Upper lobe of left lung (tissue), 6 donors: ENCODE measurements at places on chromosomes 5 and 9. TPM values are rescaled to one million over a fixed set of nuclear protein-coding genes. Genes with fewer than 3 reads are reported as not detected.

The PCDHGA5 gene
- total RNA-seq = 2.3 TPM

The GARNL3 gene
- total RNA-seq = 10.8 TPM

The FANCG gene
- total RNA-seq = 17.2 TPM

The SAPCD2 gene
- 6.8 TPM for total RNA-seq

The INSL4 gene
- total RNA-seq = not detected

The SPINK6 gene
- total RNA-seq = not detected

DNA sequence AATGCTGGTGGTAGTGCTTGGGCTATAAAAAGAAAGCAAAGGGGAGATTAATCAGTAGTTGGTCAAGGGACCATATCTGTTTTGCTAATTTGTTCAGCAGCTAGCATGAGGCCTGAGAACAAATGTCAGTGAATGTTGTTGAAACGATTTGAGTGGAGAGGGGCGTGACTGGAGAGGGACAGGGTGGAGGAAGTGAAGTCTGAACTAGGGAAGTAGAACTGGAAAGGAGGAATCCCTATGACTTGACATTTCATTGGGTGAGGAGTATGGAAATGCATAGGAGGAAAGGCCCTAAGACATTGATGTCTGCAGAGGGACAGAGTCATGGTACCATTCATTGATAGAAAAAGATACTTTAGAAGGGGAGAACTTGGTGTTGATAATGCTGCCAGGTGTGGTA, 19.7 kb downstream of the TLE4 start:
- no peak for DNase-seq

- DNase-seq = no peak
Observed at GRCh38 chr5:172984244-172984953, 828 bp downstream of the ATP6V0E1 start.
